ENCODE measurements at places on chromosomes 5 and 9. TPM values are rescaled to one million over a fixed set of nuclear protein-coding genes. Genes with fewer than 3 reads are reported as not detected.

SLC4A9 gene
- polyA plus RNA-seq: not detected

CREBRF gene
- 53.6 TPM for polyA plus RNA-seq

KCNV2 gene
- polyA plus RNA-seq: not detected

AK8 gene
- polyA plus RNA-seq: 11.8 TPM

GNE gene
- polyA plus RNA-seq: 6.3 TPM

SPATA31D4 gene
- not detected for polyA plus RNA-seq
